Stimulated activated CD4-positive, alpha-beta T cell treated with anti-CD3 and anti-CD28 coated beads, Interleukin-15, amount 100 ng/mL, for 24 hours (primary cell): ENCODE measurements at places on chromosomes 12 and 14.

DNA sequence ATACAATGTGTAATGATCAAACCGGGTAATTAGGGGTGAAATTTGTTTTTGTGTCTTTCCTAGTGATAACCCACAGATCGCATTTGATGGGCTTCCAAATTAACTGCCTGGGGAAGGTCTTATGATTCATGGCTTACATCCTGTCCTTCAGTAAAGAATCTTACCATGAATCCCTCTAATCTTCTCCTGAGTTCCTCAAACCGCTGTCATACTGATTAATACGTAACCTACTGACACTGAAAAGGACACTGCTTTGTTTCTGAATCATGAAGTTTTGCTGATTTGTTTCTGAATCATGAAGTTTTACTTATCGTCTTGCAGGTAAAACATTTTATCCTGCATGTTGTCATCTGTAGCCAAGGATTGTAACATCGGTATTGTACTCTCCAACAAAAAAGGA is 52.0 kb upstream of the CRY1 start:
- no peak for DNase-seq

DNA sequence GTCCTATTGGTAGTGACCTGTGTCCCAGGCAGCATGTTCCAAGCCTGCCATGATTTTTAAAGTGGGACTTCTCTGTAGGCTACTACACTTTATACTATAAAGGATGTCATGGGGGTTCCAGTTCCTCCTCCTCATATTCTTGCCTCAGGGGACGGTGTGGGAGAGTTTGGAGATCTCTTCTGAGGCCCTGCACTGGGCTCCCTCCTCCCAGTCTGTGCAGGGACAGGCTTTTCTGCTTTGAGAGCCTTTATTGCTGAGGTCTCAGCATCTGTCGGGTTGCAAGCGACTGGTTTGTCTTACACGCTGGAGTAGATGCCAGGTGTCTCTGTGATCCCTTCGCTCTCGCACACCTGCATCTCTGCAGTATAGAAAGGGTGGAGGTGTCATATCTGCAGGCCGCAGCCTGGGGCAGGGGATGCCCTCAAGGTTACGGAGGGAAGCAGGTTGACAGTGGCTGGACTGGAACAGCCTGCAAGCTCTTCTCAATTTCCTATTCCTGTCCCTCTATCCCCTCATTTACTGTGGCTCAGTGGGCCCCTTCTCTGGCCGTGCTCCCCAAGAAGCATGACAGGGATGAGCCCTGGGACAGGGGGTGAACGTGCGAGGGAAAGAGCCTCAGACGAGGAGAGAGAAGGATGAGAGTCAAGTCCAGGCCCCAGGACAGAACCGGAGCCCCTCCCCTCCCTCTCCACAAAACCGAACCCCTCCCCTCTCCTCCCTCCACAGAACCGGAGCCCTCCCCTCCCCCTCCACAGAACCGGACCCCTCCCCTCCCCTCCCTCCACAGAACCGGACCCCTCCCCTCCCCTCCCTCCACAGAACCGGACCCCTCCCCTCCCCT is 51.3 kb downstream of the SLC6A12 start:
- no peak for DNase-seq

DNA sequence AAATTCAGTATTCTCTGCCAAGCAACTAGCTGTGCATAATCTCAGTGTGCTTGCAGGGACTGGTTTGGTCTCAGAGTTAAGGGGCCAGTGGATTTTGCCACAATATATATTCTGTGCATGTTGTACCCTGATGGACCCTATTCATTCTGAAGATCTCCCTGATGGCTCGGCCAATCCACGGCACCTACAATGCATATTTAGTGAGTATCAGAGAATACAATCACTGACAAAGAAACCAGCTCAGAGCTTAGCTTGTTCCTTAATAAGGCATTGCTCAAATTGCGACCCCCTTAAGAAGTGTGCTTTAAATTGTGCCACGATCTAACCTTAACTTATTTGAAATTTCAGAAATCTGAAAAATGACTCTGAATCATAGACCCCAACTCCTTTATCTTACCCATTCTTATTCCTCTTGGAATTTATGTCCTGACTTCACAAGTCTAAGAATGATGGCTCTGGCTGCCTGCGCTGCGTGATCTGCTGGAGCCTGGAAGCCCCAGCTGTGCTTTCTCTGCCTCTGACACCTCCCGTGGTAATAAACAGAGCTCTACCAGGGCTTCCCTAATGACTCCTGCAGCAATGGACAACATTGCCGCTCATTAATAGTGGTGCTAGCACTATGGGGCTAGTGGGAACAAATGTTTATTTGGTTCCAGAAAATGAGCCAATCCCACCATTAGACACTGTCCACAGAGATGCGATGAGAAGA is 9.0 kb upstream of the DCAF4 start:
- DNase-seq = no peak

GRCh38 chr12:101564912-101565311 is 29.9 kb upstream of the MYBPC1 start:
- no peak for DNase-seq

- no peak for DNase-seq
Observed at GRCh38 chr12:124759841-124760503, 103.7 kb downstream of the SCARB1 start.

DNA sequence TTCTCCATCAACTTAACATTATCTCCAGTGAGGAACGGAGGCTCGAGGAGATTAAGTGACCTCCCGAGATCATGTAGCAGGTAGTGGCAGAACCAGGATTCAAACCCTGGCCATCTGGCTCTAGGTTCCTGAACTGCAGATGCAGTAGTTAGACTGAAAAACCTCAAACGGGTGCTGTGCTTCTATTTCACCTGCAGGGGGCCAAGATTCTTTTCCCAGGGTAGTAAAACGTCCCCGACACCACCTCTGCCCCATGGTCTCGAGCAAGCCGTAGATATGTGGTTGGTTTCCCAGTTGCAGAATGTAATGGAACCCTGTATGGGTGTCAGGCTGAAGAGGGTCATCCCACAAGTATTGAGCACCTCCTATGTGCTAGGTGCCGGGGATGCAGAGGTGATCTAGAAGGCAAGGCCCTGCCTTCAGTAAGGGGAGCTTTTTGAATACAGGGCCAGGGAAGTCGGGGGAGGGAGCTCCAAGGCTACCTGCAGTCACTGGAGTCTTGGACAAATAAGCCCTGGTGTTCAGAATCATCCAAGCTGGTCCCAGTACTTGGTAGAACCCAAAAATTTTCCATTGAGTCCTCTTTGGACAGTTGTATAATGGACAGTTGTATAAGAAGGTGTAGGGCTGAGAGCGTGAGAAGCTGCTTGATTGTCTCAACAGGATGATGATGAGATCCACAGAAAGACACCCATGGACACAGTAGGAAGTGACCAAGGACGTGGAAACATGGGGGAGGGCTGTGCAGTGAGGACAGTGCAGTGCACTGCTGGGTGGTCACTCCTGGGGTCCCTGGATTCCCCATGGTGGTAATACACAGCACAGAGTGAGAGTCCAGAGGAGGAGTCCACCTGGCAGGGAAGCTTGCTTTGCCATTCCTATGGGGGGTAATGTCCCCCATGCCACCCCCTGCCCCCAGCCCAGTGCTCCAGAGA is 197.2 kb downstream of the CHST11 start:
- DNase-seq = peak; percentile 32

- peak; percentile 61 for DNase-seq
Observed at GRCh38 chr12:110245369-110245772, 35.7 kb upstream of the ATP2A2 start.

- DNase-seq = no peak
Observed at GRCh38 chr14:44795725-44796124, 166.0 kb downstream of the KLHL28 start.

DNA sequence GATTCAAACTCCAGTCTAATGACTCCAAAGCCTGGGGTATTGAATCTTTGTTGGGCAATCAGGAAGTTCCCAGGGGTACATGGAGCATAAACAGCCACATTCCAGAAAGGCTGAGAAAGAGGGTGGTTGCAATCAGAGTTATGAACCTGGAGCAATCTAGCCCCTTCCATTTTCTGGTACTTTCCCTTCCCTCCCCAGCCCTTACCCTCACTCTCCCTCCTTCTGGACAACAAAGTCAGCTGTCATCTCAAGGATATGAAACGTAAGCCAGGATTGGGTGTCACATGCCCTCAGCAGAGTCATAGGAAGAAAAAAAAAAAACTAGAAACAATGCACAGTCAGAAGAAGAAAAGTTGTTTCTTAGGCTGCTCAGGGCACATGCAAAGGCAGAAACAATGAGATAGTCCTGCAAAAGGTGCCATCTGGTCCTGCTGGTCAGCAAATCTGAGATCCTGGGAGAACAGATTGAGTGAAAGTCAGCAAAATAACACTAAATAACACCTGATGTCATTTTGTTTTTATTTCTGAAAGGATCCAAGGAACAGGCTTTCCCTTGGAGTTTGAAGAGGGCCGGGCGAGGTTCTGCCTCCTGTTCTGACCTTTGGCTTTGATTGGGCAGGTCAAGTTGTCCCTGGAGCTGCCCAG is 27.1 kb downstream of the TMEM229B start:
- DNase-seq = no peak

GRCh38 chr12:64894827-64895475 is 70.5 kb downstream of the TBC1D30 start:
- no peak for DNase-seq

GRCh38 chr12:63152321-63152700 is 1.3 kb upstream of the AVPR1A start:
- no peak for DNase-seq

DNA sequence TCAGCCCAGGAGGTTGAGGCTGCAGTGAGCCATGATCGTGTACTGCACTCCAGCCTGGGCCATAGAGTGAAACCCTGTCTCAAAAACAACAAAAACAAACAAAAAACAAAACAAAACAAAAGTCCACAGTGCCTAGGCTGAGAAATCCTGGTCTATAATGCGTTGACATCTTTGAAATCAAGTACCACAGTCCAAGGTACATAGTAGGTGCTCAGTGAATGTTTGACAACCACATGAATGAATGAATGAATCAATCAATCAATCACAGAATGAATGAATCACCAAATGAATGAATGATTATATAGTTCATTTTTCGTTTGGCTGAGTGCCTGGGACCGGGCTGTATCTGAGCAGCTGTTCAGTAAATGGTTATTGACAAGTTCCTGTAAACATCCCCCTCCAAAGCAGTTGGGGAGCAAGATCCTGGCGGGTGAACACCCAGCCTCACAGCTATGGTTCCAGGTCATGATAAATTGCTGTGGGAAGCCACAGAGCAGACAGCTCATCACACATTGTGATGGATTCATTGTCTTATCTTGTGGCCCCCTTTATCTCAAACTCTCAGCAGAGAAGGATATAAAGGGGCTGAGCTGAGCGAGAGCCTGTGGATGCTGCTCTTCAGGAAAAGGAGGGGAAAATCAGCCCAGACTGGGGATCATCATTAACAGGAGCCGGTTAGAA is 30.4 kb upstream of the IFT81 start:
- no peak for DNase-seq

- DNase-seq = no peak
Observed at GRCh38 chr12:100871195-100871734, 76.7 kb downstream of the ANO4 start.

GRCh38 chr14:90039253-90040010 is 22.4 kb upstream of the KCNK13 start:
- no peak for DNase-seq

DNA sequence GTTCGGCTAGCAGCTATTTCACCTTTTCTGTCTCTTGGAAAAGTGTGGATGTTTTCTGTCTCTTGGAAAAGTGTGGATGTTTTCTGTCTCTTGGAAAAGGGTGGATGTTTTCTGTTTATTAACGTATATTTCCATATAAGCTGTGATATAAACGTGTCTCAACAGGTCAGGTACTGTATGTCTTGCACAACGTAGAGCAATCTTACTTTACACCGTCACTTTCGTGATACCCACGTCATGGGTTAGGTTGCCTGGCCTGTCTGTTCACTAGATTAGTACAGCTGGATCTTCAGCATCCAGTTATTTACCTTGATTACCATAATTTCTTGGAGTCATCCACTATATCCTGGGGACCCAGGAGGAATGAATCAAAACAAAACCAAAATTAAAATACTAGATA is 14.1 kb downstream of the CLEC7A start:
- no peak for DNase-seq

DNA sequence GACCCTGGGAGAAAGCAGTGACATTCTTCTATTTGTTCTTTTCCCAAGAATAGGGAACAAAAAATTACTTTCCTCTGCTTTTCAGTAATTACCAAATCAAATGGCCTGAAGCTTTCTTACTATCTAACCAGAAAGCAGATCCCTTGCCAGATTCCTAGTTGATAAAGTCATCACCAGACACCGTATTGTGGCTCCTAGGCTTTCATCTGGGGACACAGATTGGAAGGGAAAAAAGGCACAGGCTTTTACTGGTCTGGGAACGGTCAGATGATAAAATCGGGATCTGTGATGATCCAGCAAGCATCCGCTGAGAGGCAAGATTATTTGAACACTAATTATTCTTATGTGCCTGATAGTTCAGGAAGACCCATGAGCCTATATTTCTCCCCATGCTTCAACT is 79.1 kb upstream of the BCL2L14 start:
- DNase-seq = no peak

- DNase-seq = no peak
Observed at GRCh38 chr14:104287301-104288009, 149.1 kb downstream of the KIF26A start.

- DNase-seq = no peak
Observed at GRCh38 chr12:90575995-90576394, 379.0 kb downstream of the CCER1 start.

DNA sequence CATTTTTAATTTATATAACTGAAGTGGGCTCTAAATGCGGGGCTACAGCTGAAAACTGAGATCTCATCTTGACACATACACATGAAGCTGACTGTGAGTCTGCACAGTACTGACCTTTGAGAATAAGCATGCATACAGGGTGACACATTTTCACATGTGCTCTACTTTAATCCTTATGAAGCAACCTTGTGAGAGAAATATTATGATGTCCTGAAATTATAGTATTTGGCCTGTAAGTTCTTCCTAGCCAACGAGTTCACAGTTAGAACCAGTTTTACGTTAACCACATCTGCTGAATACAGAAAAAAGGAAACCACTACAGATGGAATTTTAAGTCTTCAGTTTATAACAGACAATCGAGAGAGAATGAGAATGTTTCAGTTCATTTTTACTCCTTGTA is 70.3 kb downstream of the SPPL3 start:
- DNase-seq = no peak

- no peak for DNase-seq
Observed at GRCh38 chr12:92398565-92399309, 253.1 kb upstream of the BTG1 start.

GRCh38 chr14:69547701-69548348 is 26.8 kb downstream of the CCDC177 start:
- peak; percentile 54 for DNase-seq

DNA sequence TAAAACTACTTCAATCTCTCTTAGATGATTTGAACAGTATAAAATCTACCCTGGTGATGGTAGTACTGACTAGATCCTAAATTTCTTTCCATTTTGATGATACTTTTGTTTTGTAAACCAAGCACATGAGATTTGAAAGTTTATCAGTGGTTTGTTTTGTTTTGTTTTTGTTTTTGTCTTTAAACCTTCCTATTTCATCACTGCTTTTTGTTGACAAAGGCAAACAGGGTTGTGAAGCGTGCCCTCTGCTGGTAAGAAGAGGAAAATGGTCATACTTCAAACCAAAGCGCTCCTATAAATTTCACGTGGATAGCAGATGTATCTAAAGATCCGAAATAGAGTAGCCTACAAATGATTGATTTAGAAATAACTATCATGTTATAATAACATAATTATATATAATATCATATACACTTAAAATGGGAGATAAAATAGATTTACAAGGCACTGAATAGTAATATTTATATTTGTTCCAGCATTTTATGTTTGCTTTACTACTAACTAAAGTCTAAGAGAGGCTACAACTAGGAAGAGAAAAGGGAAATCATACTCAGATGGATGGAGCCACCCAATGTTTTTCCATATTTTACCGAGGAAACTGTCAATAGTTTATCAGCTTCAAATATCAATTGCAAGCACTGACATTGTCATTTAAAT is 254.0 kb upstream of the USP15 start:
- DNase-seq = peak; percentile 27

- DNase-seq = no peak
Observed at GRCh38 chr12:124739953-124740561, 123.6 kb downstream of the SCARB1 start.
